ENCODE measurements at places on chromosomes 1 and 21. TPM values are rescaled to one million over a fixed set of nuclear protein-coding genes. Genes with fewer than 3 reads are reported as not detected.

DNA sequence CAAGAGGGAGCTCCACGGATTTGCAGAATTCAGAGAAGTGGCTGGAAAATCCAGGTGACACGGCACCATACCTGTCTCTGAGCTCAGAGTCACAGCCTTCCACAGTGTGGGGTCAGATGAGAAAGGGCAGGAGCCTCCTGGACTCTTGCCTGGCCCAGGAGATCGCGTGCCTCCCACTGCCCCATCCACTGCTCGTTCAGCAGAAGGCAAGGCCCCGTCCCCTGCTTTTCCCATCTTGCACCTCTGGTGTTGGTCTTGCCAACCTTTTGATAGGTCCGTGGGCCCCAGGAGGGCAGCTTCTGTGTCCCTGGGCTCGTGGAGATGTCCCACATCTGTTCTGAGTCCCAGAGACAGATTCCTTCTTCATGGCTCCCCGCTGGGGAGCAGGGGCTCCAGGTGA, 83.7 kb upstream of the VAMP3 start:
- DNase-seq: no peak

GRCh38 chr1:192993426-192994085, 65.6 kb downstream of the UCHL5 start:
- peak; percentile 63 for DNase-seq

DNA sequence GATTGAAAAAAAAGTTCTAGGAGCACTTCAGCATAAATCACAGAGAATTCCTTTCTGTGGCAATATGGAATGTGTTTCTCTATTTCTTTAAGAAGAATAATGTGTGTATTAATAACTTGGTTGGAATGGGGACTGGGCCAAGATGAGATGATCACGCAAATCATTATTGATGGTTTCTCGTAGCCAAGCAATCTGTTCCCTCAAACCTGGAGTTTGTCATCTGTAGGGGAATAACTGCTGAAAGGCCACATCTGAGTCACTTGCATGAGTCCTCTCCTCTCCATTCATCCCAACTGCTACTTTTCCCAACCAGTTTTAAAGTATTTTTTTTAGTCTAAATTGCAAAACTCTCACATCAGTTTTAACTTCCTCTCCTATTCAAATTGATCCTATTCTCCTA, 480.4 kb downstream of the PLPP3 start:
- DNase-seq: peak; percentile 85

- peak; percentile 51 for DNase-seq
Observed at GRCh38 chr1:84571150-84571535, 3.1 kb downstream of the CTBS start.

GRCh38 chr1:6245086-6245868, 1.3 kb downstream of the HES3 start:
- peak; percentile 71 for DNase-seq

DNA sequence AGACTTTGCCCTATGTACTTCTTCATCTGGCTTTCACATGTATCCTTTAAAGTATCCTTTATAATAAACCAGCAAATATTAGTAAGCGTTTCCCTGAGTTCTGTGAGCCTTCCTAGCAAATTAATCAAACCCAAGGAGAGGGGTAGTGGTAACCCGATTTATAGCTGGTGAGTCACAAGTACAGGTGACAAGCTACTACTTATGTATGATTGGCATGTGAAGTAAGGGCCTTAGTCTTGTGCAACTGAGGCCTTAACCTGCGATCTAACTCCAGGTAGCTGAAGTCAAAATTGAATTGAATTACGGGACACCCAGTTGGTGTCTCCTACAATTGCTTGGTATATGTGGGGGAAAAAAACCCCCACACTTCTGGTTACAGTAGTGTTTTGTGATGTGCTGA, 26.0 kb downstream of the SLC16A1 start:
- no peak for DNase-seq

DNA sequence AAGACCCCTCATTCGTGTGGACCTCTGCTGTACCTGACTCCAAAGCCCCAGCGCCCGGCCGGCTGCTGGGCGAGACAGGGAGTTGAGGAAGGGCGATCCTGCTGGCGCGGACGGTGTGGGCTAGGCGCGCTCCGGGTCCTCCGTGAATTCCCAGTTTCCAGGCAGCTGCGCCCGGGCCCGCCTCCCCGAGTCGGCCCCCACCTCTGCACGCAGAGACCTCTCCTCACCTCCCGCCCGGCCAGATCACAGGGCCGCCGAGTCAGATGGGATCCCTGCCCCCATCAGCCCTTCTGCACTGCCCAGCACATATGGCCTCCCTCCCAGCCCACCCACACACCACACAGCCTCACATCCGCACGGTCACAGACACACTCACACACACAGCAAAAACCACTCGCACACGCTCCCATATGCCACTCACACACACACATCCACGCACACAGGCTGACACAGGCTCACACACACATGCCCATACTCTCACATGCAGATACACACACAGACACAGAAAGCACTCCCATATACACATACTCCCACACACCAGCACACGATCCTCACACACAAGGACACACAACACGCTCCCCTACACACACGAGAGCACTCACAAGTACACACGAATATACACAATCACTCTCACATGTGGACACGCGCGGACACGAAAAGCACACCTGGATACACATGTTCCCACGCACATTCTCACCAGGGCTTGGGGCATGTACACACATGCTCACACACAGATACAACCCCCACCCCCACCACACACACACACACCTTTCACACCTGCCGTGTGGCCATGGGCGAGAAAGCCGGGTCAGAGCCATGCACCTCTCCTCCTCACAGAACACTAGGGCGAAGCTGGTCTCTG, 7.2 kb upstream of the GUCA2B start:
- DNase-seq: no peak

Gene CCDC185
- not detected for polyA plus RNA-seq

Gene RBBP4
- 71.0 TPM for polyA plus RNA-seq

Gene RBM8A
- 251 TPM for polyA plus RNA-seq

Gene HES4
- 11.7 TPM for polyA plus RNA-seq

Gene TNN
- not detected for polyA plus RNA-seq

Gene GPX7
- polyA plus RNA-seq: 3.8 TPM
